ENCODE measurements at places on chromosomes 4 and X.

DNA sequence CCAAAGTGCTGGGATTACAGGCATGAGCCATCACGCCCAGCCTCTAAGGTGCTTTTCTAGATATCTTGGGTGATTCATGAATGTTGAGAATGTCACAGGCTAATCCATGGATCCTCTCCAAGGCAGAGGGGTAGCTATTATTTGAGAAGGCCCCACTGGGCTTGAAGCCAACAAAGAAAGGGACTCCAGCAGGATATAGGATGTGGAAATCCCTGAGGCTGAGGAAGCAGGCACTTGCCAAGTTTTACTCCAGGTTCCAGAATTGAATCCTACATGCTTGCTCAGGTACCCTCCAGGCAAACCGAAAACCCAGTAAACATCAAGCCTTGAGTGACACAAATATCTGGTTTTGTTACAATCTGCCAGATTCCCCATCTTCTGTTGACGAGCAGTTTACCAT lies 15.8 kb downstream of the NLGN3 start:
- no peak for DNase-seq

DNA sequence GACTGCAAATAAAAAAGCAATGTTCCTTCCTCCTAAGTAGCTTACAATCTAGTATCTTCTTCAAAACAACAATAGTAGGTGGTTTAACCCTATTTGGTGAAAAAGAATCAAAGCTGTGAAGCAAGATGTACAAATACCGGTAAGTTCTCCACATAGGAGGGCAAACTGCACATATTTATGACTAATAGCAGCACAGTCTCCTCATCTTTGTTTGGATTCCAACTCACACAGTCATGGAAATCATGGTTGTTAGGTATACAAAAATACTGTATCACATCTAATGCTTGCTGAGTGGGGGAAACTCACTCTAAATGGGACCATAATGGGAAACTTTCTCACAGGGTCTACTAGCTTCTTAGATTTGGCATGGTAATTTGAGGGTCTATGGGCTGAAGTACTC lies 597.2 kb downstream of the INPP4B start:
- DNase-seq, result no peak

DNA sequence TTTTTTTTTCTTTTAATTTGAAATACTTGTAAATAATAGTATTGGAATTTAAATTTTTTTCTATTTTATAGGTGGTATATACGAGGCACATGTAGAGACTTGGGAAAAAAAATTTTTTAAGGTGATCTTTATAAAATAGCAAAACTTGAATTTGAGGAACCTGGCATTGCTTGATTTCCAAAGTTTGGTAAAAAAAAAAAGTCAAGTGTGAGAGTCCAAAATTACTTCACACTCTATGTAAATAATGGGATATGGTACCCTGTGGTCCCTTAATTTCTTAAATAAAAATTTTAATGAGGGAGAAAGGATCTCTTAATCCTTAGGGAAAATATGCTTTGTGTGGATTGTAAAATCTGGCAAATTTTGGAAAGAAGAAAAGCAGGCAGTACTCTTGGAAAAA lies 19.0 kb downstream of the SPRY1 start:
- DNase-seq, result no peak

GRCh38 chr4:37245391-37245954 lies 930 bp downstream of the NWD2 start:
- DNase-seq, result no peak

GRCh38 chr4:45621971-45622370 lies 501.9 kb downstream of the GABRG1 start:
- DNase-seq, result no peak

GRCh38 chrX:138411048-138411447 lies 300.5 kb downstream of the FGF13 start:
- no peak for DNase-seq
